Activated CD4-positive, CD25-positive, alpha-beta regulatory T cell treated with anti-CD3 and anti-CD28 coated beads, Interleukin-2, amount 50 U/mL, for 72 hours (primary cell): ENCODE measurements at places on chromosomes 7 and 10.

- DNase-seq = no peak
These were observed 44.8 kb downstream of the SHTN1 start for GRCh38 chr10:116960066-116960776.

DNA sequence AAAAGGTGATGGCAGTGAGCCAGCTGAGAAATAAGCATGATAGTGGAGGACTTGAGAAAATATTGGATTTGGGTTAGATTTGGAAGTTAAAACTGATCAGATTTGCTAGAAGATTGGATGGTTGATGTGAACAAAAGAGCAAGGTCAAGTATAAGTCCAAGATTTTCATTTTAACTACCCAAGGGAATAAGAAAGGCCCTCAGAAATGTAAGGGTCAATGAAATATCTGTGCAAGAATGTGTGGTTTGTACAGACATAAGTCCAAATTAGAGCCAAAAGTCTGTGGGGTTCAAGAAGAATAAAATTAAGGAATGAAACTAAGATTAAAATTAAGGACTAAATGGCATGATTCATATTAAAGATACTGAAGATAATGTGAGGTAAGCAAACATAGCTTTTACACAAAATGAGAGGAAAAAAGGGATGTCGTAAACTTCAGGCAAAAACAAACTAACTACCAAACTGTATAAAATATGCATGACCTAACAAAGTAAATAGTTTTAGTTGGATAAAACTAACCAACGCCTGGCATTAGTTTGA is 78.4 kb upstream of the CACNA2D1 start:
- DNase-seq = no peak

DNA sequence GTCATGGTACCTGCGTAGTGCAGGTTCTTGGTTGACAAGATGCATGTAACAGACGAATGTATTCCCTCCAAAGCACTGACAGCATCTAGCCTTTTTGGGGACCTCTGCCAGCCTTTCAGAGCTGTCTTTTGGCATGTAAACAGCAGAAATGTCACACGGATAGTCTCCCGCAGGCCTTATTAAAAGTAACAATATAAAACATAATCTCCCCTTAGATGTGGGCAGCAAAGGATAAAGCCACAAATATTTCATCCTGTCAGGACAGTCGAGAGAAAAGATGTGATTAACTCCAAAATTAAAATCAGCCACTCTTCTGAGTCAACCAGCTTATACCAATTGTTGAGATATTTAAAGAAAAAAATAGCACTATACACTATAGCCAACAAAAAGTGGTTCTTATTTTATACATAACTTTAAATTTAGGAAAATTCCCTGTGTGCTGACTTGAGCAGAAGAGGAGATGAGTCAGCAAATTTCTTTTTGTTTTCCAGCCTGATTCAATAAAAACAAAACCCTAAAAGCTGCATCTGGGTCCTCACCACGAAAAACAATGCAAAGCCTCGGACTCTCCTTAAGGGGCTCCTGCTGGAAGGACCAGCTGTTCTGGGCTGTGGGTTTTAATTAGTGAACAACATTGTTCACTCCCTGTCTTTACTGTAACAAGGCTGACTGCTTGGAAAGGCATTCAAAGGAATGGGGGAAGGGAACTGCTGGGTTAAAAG is 240.2 kb downstream of the ADAM12 start:
- DNase-seq = no peak

GRCh38 chr10:65355141-65355680 is 1570.6 kb upstream of the LRRTM3 start:
- DNase-seq = no peak

DNA sequence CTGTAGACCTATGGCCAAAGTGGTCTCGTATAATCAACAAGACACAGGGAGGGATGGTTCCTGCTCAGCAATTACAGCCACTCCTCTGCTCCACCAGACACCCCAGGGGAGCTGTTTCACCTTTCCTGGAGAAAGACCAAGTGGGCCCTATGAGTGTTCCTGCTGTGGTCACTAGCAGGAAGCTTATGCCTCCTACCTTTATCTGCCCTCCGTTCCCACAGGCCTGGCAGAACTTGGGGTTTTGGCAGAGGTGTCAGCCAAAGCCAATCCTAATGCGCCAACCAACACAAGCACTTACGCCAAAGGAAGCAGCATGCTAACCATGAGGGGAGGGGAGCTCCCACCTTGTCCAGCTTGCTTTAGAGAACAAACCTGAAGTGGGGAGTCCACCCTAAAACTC is 31.2 kb downstream of the XPNPEP1 start:
- no peak for DNase-seq

DNA sequence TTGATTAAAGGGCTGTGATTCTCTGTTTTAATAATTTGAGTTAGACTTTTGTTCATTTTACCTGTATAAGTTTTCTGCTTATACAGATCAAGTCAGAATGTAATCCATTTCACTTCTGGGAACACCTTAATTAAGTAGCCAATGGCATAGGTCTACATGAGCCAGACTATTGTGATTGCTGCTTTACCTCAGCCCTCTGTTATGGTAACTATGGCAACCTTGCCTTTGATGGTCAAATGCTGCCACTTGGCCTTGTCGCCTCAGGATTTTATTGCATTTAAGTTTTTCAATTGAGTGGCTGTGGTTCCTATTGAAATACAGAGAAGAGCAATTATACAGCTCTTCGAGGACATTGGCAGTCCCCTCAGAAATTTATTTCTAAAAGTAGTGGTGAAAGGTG is 64.3 kb upstream of the TMEM106B start:
- no peak for DNase-seq

DNA sequence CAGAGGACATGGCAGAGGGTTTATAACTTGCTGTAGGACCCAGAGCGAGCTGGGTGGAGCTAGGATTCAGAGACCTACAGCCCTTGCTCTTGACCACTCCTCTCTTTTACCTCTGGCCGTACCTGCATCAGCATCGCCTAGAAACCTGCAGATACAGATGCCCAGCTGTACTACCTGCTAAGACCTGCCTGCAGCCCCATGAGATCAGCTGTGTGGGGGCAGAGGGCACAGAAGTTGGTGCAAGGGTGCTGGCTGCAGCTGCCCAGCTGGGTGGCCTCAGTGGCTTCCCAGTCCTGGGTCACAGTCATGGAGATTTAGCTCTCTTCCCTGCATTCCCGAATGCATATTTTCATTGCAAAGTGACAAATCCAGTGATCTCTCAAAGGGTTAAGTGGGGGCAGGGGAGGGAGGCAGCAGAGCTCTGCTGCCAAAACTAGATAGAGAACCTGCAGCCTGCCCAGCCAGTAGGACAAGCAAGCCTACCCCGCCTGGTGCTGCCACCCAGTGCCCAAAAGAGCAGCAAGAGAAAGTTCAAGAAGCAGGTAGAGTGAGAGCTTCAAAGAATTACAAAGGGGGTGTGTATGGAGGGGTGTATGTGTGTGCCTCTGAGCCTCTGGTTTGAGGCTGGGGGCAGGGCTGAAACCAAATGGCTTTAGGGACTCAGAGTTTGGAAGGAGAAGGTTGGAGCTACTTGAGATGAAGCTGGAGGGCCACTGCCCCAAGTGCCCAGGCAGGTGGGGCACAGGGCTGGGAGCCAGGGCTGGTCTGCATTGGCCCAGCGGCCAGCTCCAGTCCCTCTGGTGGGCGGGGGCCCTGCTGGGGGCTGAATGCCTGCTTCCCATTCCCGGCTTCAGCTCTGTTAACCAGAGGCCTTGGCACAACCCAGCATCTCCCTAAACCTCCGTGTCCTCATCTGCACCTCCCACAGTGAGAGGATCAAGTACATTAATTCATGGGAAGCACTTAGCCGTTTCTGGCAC is 6.9 kb downstream of the FAM241B start:
- no peak for DNase-seq

GRCh38 chr10:21972584-21972983 is 30.9 kb downstream of the DNAJC1 start:
- DNase-seq = no peak

- no peak for DNase-seq
These were observed 46.2 kb downstream of the COL13A1 start for GRCh38 chr10:69847883-69848282.

- DNase-seq = no peak
These were observed 27.8 kb downstream of the SMURF1 start for GRCh38 chr7:99116144-99116543.

GRCh38 chr7:134691546-134692343 is 45.1 kb downstream of the BPGM start:
- DNase-seq = no peak

DNA sequence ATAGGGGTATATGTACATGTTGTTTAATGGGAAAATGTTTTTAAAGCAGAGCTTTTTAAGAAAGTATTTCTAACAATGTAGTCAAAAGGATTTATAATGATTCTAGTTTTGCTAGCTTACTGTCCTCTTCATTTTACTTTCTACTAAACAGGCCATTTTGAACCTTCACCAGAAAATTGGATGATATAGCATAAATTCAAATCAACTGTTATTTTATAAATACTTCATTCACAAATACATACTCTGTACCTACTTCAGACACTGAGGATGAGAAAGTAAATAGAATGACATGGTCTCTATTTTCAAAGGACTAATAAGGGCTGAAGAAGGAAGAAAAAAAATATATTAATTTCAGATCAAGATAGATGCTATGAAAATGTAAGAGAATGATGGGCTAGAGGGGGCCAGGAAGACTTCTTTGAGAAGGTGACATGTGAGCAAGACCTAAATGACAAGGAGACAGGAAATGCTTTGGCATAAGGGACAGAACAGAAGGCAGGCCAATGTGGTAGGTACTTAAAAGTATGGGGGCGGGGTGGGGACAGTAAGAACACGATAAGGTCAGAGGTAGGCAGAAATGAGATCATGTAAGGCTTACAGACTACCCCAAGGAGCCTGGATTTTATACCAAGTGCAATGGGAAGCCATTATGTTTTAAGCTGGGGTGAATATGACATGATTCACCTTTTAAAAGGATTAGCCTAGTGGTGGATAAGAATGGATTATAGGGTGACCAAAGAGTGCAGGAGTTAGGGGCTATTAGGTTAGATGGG is 5.2 kb downstream of the NAMPT start:
- no peak for DNase-seq

DNA sequence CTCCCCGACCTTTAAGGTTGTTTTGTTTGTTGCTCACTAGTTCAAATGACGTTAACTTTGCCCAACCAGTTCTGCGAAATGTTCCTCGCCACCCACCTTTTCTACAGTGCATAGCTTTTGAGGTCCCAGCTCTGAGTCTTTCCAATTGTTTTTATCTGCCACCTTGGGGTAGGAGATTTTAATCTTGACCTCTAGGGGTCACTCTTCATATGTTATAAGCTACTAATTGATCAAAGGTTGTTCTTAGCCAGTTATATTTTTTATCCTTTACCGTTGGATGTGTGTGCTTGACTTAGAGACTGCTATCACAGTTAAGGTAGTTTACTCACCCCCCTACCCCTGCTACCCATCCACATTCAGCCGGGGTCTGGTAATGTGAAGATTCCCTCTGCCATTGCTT is 372.4 kb downstream of the SUGCT start:
- DNase-seq = no peak

DNA sequence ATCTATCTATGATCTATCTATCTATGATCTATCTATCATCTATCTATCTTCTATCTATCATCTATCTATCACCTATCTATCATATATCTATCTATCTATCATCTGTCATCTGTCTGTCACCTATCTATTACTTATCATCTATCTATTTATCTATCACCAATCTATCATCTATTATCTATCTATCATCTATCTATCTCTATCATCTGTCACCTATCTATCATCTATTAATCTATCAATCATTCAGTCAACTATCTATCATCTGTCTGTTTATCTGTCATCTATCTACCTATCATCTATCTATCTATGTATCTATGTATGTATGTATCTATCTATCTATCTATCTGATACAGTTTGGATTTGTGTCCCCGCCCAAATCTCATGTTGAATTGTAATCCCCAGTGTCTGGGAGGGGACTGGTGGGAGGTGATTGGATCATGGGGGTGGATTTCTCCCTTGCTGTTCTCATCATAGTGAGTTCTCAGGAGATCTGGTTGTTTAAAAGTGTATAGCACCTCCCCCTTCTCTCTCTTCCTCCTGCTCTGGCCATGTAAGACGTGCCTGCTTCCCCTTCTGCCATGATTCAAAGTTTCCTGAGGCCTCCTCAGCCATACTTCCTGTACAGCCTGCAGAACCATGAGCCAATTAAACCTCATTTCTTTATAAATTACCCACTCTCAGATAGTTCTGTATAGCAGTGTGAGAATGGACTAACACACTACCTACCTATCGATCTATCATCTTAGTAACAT is 37.6 kb downstream of the NPTX2 start:
- DNase-seq = no peak

DNA sequence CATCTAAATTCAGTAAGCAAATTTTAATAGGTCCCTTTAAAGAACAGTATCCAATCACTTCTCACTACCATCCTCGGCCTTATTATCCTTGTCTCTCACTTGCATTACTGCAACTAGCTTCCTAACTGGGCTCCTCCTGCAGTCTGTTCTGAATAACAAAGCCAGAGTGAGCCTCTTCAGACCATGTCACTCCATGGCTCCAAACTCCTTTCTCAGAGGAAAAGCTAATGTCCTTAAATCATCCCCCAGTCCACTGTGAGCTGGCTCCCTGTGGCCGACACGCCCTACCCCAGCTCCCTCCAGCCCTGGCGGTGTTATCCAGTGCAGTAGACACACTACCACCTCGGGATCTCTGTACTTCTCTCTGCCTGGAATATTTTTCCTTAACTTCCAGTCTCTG is 80.0 kb downstream of the EPC1 start:
- DNase-seq = no peak

GRCh38 chr7:128303643-128304042 is 40.1 kb downstream of the RBM28 start:
- DNase-seq = no peak

DNA sequence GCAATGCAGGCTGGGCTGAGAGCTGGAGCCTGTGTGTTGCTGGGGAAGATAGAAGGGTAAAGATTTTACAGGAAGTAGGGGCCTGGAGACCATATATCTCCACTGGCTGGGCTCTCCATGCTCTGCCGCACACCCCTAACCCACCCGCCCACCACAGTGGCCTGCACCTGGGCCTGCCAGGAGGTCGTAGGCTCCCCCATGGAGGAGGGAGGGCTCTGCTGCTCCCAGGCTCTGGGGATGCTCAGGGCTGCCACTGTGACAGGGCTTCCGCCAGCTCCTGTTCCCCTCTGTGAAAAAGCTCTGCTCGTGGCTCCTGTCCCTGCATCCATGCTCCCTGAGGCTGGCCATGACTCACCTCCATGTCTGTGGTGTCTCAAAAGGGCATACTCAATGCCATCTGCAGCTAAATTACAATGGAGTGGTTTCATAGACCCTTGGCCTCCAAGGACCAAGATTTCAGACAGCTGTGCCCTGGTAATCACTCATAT is 106.0 kb downstream of the CXCL12 start:
- no peak for DNase-seq

GRCh38 chr7:19011212-19011611 is 106.2 kb downstream of the TWIST1 start:
- no peak for DNase-seq

- no peak for DNase-seq
These were observed 148.7 kb upstream of the MKI67 start for GRCh38 chr10:128274938-128275337.

DNA sequence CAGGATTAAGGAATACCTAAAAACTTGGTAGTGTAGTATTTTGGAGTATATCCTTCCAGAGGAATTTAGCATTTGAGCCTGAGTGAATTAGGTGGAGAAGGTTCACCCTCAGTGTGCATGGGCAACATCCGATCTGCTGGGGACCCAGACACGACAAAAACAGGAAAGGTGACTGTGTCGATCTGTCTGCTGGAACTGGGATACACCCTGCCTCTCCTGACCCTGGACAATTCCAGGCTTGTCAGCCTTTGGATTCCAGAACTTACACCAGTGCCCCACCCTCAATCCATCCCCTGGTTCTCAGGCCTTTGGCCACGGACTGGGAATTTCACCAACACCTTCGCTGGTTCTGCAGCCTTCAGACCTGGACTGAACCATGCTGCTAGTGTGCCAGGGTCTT is 41.9 kb downstream of the PTPRE start:
- DNase-seq = no peak

- DNase-seq = no peak
These were observed 28.1 kb downstream of the YWHAG start for GRCh38 chr7:76330673-76331072.
